Cardiac fibroblast (primary cell): ENCODE measurements at places on chromosomes 2 and 18.

- DNase-seq: peak; percentile 69
Measured at GRCh38 chr2:1736997-1737480, 7.3 kb downstream of the PXDN start.

DNA sequence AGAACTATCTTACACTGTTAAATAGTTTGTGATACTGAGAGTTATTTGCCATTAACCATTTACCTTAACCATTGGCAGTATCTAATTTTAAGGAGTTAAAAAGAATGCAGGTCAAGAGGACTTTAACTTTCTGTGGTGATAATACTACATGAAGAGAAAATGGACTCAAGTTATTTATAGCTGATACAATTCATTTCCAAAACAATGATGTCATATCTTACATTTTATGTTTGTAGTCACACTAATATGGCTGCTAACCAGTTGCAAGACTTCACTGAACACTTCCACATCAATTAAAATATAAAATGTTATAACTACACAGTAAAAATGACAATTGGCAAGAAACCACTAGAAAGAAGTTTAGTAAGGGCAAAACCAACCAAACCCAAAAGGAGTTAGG is 77.7 kb downstream of the CDH2 start:
- no peak for DNase-seq

DNA sequence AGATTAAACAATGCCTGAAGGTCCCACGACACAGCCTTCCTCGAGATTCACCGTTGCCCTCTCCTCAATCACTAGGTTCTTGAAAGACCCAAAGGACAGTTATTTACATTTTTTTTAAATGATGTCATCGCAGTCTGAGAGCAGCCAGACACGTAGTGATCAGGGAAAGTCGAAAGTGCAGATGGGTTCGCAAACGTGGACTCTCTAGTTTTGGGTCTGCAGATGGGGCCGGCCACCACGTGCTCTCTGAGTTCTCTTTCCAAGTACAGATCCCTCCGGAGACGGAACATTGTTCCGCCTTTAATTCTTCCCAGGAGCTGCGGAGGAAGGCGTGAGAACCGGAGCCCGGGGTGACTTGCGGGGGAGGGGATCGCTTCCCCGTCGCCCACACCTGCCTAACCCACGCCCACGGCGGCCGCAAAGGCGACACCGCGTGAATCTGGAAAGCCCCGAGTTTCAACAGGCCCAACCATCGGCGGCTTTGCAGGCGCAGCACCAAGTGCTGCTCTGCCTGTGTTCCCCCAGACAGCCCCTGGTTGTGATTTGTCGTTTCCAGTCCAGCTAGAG is 54.3 kb downstream of the PKDCC start:
- DNase-seq: peak; percentile 82

DNA sequence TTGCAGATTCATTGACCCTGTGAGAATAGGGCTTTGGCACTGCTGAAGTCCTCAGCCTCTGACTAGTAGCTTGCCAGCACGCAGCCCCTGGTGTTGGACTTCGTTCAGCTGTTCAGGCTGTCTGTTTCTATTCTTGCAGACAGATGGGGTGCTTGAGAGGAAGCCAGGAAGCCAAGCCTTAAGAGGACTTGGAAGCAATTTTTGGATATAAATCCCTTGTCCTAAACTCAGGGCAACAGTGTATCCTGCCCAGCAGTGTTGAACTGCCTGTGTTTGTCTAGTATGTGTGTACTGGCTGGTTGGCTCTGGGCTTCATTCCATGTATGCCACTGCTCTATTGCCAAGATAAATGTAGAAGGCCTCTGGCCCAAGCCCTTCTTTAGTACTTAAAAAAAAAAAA is 108.6 kb downstream of the COMMD1 start:
- peak; percentile 94 for DNase-seq

- no peak for DNase-seq
Measured at GRCh38 chr2:79101024-79101423, 13.2 kb upstream of the REG1B start.
